ENCODE measurements at places on chromosomes 7 and 10. TPM values are rescaled to one million over a fixed set of nuclear protein-coding genes. Genes with fewer than 3 reads are reported as not detected.
A peak's percentile ranks its signal among the peaks of the same experiment; 100 is the strongest.

Gene LIPF
- not detected for total RNA-seq

Gene SAP25
- not detected for total RNA-seq

Gene TEX47
- 0.24 TPM for total RNA-seq

Gene NPTX2
- 0.43 TPM for total RNA-seq

Gene RSPH10B
- not detected for total RNA-seq

Gene ACTL6B
- not detected for total RNA-seq

Gene DGKI
- total RNA-seq, result 7.5 TPM

- no peak for DNase-seq
Observed at GRCh38 chr10:15813415-15813814, 46.9 kb downstream of the MINDY3 start.

DNA sequence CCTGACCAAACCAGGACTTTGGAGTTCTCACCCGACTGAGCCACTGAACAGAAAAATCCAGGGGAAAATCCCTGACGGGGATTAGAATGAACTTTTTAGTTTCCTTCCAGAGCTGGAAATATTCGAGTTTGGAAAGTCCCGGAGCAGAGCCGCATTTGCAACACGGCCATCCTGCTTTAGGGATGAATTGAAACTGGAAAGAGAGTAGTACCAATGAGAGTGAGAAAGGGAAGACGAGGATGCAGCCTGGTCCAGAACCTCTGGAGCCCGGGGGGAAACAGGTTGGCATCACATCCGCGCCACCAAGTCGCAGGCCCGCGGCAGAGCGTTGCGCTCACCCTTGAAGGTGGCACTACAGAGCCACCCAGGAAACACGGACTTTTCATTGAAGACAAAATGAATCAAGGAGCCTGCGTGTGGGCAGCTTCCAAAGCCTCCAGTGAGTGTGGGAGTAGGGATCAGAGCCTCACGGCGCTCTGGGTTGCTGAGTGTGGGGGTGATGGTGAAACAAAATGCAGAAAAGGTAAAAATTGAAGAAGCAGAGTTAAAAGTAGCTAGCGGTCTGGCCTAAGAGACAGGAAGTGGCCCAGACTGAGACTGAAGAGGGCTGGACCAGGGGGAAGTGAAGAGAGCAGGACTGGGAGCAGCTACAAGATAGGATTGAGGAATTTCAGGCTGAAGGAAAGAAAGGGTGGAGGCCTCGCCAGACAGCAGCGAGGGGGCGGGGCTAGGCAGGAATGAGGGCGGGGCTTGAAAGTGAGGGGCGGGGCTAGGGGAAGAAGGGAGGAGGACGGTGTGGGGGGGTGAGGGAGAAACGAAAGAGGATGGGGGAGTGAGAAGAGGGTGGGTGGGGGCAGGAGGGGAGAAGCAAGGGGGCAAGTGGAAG is 1.8 kb downstream of the SMURF1 start:
- DNase-seq, result no peak

GRCh38 chr10:98364432-98365102 is 50.4 kb downstream of the PYROXD2 start:
- DNase-seq, result no peak

GRCh38 chr7:80249619-80250295 is 115.1 kb downstream of the GNAI1 start:
- DNase-seq, result no peak

GRCh38 chr10:125691160-125691981 is 8.4 kb upstream of the TEX36 start:
- no peak for DNase-seq

GRCh38 chr7:151851782-151852181 is 25.1 kb downstream of the PRKAG2 start:
- DNase-seq, result no peak

GRCh38 chr10:100341953-100342626 is 4.9 kb upstream of the SCD start:
- DNase-seq, result peak; percentile 75

DNA sequence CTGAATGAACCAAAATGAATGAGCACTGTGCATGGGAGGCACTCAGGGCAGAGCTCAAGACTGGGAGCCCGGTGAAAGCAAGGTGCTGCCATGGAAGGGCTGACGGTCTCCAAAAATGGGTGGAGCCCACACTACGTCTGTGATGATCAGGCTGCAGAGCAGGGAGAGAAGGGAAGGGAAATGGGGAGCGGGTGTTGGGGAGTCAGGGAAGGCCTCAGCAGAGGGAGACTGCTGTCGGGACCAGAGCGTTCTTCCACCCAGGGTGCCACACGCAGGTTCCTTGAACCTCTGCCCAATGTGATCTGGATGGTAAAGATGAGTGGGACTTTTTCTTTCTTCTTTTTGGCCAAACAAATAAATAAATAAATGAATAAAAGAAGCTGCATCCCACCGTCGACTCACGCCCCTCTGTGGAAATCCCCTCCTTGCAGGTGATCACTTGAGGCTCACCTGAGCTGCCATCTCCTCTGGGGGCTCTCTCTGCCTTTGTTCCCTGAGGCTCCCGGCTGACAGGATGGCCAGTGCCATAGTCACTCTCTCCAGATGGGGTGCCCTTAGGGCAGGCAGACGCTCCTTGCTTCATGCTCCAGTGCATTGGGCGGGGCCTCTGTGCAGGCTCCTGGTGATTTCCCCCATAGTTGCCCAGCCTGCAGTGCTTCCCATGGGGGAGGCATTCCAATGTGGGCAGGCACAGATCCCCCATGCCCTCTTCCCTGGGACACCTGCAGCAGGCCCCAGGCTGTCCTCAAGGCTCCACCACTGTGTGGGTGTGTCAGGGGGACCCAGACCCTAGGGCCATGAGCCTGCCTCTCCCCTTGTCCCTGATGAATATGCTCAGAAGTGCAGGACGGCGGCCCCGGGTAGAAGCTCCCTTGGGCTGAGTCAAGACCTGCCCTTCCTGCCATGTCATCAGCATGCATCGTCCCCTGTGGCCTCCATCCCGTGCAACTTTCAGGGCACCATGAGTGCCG is 131.8 kb downstream of the PTPN20 start:
- peak; percentile 44 for DNase-seq

GRCh38 chr7:47795631-47796030 is 152.6 kb downstream of the PKD1L1 start:
- no peak for DNase-seq

- no peak for DNase-seq
Observed at GRCh38 chr10:1054684-1055083, 1.5 kb upstream of the WDR37 start.

DNA sequence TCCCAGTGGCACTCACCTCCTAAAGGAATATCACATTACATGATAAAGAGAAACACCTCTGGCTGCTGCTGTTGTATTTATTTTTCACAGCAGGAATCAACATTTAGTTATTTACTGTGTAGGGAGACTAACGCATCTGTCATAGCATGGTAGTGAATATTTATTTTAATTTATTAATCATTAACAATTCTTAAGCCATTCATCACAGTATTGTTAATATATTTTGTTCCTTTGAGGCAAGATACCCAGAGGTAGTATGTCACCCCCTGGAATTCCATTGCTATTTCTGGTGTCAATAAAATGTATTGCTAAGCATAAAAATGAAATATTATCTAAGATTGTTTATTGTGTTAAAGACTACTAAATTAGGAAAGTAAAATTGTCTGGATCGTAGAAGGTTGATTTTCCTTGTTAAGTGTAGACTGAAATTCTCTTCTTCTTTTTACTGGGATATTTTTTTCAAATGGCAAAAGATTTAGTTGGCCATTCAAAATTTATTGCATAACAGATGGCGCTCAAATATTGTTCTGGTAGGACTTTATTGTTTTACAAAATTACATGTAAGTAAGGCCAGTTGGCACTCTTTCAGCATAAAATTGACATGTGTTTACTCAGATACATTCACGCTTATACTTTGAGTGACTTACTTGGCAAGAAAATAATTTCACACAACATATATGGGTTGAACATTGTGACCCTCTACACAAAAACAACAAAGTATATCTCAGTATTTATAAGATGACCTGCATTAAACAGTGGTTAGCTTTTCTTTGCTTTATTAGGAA is 1358.7 kb upstream of the SORCS1 start:
- DNase-seq, result no peak

GRCh38 chr10:27372095-27372494 is 131.5 kb upstream of the ACBD5 start:
- DNase-seq, result no peak

DNA sequence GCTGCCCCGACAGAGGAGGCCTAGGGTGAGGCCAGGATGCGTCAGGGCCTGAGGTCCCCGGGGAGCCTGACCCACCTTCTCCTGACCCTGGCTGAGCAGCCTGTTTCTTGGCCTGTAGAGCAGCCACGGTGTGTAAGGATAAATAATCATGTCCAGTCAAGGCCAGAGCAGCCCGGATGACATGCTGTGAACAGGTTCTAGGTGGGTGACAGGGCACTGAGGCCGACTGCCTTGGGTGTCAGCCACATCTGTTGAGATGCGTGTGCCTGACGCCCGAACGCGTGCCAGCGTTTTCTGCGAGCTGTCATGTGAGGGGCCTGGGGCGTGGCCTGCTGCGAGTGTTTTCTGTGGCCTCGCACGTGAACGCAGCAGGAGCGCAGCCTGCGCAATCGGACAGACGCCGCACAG is 118.3 kb downstream of the FAM53B start:
- no peak for DNase-seq

DNA sequence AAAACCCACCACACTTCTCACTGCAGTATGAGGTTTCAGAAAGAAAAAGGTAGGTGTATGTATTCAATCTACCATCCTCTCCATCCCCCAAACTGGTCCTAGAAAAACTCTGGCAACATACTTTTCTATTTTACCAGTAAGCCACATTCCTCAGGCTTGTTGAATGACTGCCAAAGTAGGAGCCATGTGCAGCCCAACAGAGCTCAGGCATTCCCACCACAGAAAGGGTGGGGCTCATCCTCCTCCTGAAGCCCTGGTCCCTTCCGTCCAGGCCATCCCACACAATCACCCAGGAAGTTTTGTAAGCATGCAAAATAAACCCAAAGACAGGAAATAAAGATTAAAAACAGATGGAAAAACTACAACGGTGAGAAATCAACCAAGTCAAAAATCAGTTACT is 57.2 kb downstream of the MAD1L1 start:
- DNase-seq, result peak; percentile 75

- peak; percentile 14 for DNase-seq
Observed at GRCh38 chr10:130455791-130456190, 319.6 kb downstream of the GLRX3 start.

DNA sequence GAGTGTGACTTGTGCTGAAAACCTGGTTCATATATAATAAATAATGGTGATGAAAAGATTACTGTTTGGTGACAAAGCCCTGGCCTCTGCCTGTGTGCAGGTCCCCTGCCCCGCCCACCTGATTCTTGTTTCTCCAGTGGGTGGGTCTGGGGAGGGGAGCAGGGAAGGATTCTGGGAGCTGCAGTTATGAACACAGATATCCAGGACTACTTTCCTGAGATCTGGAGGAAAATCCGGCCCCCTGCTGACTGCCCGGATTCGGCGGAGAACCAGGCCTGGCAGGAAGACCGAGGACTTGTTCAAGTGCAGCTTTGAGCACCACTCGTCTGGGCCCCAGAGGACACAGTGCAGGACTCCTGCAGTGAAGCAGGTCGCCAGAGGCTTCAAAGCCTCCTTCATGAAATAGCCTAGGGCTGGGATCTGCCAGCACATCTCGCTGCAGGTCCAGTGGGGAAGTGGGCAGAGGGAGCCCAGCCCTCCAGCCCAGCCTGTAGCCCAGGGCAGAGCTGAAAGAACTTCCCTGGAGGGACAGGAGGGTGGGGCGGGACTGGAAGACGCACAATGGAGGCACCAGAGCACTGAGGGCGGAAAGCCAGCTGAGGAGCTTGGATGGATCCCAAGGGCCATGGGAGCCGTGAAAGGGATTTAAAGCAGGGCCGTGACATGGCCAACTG is 7.0 kb downstream of the ATP6V0E2 start:
- DNase-seq, result no peak

DNA sequence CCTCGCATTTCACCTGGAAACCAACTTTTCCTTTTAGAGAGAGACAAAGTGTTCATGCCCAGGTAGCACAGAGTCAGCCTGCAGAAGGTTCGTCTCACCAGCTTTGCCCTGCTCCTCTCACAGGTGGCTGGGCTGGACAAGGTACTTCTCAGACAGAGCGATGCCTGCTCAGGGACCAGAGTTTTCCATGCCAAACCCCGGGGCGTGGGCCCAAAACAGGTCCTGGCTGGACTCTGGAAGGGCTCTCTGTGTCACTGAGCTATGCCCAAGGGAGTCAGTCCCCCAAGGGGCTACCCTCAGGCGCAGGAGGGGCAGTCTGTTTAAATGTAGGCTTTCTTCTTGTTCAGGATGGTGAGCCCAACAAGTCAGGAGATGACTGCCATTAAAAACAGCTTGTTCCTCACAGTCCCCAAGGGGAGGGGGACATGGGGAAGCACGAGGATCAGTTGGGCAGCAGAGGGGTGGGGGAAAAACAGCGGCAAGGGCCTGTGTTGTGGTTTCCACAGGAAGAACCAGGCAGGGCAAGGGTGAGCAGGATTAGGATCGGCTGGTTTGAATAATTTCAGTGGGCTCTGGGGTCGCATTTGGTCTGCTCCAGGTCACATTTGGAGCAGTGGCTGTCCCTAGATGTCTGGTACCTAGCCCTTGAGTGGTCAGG is 55.5 kb upstream of the FIGNL1 start:
- DNase-seq, result no peak

GRCh38 chr10:46226232-46226631 is 60.6 kb upstream of the ANTXRL start:
- peak; percentile 67 for DNase-seq

GRCh38 chr10:120328647-120329046 is 128.4 kb upstream of the PLPP4 start:
- DNase-seq, result no peak

DNA sequence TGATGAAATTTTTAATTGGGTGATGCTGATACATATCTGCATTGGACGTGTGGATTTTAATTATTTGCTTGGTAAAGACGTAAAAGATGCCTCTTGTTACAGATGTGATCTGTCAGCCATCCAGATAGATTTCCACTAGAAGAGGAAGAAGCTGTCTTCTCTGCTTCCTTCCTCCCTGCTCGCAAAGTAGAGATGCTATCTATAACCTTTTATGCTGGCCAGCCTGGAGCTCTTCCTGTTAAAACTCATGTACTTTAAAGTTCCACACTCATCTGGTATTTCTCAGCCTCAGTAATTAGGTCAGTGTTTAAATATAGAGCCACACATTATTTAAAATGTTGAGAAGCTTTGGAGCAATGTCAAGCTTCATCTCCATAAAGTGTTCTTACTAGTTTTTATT is 51.2 kb upstream of the TMEM229A start:
- no peak for DNase-seq

DNA sequence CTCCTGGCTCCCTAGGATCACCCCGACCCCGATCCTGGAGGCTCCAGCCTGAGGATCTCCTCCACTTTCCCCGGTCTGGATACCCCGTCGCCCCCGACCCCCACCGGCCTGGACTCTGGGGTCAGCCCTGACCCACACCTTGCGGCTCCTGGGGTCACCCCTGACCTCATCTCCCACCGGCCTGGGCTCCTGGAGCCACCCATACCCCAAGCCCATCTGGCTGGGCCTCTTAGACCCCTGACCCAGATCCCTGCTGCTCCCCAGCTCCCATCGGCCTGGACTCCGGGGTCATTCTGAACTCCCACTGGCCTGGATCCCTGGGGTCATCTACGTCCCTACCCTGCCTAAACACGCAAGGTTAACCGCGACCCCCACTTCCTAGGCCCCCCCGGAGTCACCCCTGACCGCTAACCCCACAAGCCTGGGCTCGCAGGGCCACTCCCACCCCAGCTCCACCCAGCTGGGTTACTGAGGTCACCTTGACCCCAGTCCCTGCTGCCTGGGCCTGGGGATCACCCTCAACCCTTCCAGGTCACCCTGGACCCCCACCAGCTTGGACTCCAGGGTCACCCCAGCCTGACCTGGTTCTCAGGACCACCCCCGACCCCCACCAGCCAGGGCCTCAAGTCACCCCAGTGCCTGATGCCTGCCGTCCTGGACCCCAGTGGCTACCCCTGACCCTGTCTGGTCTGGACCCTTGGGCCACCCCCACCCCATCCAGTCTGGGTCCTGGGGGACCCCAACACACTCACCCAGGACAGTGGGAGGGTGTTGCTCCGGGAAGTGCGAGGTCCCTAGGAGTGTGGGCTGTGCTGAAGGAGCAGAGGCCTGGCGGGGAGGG is 1.2 kb downstream of the FOXK1 start:
- DNase-seq, result peak; percentile 78

All from cardiac septum (tissue), 1 donor.